ENCODE measurements at places on chromosomes 13 and 19. TPM values are rescaled to one million over a fixed set of nuclear protein-coding genes. Genes with fewer than 3 reads are reported as not detected.

- no peak for DNase-seq
Measured at GRCh38 chr13:48403151-48403631, 9.7 kb downstream of the LPAR6 start.

DNA sequence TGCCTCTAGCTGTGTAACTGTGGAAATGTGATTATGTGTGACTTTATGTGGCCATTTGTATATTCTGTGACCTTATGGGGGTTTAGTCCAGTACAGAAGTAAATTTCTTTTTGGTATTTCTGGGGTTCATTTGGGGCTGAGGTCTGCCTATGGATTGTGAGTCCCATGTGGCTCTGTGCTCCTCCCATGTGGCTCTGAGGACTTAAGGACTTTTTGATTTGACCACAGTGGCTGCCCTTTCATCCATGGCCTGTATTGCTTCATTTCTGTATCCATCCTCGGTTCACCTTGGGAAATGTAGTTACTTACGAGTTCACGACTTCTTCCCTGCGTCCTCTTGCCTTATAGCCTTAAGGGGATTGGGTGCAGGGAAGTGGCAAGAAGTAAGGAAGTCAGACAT, 1.0 kb downstream of the ZNF420 start:
- no peak for DNase-seq

DNA sequence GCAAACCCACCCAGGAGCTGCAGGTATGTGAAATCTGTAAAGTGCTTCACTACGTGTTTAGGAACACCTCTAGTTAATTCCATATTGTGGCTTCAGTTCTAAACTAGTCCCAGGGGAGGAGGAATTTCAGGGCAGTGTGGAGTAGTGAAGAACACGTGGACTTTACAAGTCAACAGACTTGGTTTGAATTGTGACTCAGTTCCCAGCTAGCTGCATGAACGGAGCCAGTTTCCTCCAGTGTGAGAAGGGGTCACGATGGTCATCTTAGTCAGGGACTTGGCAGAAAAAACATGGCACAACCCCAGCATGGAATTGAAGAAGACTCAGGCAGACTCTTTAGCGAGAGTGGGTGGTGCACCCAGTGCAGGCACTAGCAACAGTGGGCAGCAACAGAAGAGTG, 175.7 kb upstream of the UBL3 start:
- DNase-seq, result no peak

Gene GNA15
- total RNA-seq, result 4.5 TPM

GRCh38 chr13:29436291-29436690, 159.2 kb downstream of the SLC7A1 start:
- no peak for DNase-seq

GRCh38 chr13:45120967-45121831, 889 bp downstream of the GTF2F2 start:
- peak; percentile 18 for DNase-seq

GRCh38 chr19:4042064-4042730, 24.5 kb downstream of the ZBTB7A start:
- DNase-seq, result no peak

DNA sequence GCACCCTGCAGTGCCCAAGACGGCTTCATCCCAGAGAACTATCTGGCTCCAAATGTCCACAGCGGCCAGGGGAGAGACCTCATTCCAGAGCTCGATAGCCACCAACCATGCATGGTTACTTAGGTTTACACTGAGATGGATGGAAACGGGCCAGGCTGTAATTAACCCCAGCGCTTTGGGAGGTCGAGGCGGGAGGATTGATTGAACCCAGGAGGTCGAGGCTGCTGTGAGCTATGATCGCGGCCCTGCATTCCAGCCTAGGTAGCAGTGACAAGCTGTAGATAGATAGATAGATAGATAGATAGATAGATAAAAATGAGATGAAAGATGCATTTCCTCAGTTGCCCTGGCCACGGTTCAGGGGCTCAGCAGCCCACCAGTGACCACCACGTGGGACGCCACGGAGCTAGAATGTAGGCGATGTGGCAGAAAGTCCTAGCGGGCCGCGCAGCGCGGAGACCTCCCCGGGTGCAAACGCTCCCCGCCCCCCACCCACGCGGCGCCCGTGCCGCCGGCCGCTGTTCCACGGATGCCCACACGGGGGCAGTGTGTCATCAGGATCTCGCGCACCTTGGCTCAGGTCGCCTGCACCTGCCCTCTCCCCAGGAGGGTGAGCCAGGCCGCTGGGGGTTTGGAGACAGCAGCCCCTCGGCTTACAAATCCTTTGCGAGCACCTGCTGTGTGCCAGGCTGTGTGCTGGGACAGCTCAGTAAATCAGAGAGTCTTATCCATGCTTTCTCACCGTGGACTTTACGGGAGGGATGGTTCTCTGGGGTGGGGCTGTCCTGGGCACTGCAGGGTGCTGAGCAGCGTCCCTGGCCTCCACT, 13.5 kb upstream of the TLE5 start:
- peak; percentile 85 for DNase-seq

GRCh38 chr13:112446867-112447266, 70.7 kb downstream of the SPACA7 start:
- DNase-seq, result no peak

Gene DMKN
- 6.4 TPM for total RNA-seq

GRCh38 chr19:33927789-33928457, 131.3 kb downstream of the KCTD15 start:
- DNase-seq, result no peak

GRCh38 chr13:113747291-113747833, 11.7 kb upstream of the TMEM255B start:
- DNase-seq, result no peak

DNA sequence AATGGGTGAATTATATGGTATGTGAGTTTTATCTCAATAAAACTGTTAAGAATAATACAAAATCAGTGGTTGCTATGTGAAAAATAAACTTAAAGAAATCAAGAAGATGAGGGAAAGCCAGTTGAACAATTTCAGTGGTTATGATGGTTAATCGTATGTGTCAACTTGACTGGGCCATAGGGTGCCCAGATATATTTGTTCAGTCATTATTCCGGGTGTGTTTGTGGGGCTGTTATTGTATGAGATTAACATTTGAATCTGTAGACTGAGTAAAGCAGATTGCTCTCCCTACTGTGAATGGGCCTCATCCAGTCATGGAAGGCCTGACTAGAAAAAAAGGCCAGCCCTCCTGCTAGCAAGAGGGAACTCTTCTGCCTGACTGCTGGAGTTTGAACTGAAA, 109.3 kb downstream of the LMO7 start:
- no peak for DNase-seq

Gene VSIG10L
- 0.29 TPM for total RNA-seq

- peak; percentile 83 for DNase-seq
Measured at GRCh38 chr19:49689133-49690078, at the start of gene ADM5. Gene ADM5, plus strand, starts transcription at chr19:49689594. Its CDS starts 244 bp downstream, at chr19:49689838.

Gene GAPDHS
- total RNA-seq, result not detected

- DNase-seq, result no peak
Measured at GRCh38 chr13:25973085-25973484, 78.7 kb downstream of the SHISA2 start.

Gene KLK3
- not detected for total RNA-seq

DNA sequence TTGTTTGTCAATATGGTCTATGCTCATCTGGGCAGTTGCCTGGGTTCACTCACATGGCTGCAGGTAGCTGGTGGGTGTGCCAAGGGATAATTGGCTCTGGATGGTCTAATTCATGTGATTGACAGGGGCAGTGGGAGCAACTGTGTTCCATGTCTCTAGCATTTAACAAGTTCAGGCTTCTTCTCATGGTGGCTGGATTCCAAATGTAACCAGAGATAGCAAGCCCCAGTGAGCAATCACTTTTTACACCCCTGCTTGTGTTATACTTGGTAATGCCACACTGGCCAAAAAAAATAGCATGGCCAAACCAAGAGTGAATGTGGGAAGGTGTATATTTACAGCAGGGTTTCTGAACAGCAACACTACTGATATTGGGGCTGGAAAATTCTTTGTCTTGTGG, 89.6 kb upstream of the TNFSF11 start:
- DNase-seq, result no peak

DNA sequence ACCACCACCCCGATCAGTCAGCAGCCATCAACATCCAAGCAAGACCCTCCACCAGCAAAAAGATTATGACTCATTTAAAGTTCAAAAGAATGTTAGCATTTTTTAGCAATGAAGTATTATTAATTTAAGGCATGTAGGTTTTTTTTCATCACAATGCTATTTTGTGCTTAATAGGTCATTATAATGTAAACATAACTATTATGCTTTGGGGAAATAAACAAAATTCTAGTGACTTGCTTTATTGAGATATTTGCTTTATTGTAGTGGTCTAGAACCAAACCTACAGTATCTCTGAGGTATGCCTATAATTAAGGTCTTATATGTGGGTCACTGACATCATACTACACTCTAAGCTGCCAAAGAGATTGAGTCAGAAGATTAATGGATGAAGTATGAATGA, 20.0 kb downstream of the KLF12 start:
- no peak for DNase-seq

Gene MED25
- 34.8 TPM for total RNA-seq

GRCh38 chr19:21434967-21435544, 38.1 kb downstream of the ZNF493 start:
- no peak for DNase-seq

Gene ZNF235
- total RNA-seq, result 14.9 TPM

- no peak for DNase-seq
Measured at GRCh38 chr19:13228561-13228960, 78.3 kb downstream of the IER2 start.

- no peak for DNase-seq
Measured at GRCh38 chr13:108877300-108877699, 247.9 kb downstream of the MYO16 start.

Gene TUBA3C
- total RNA-seq, result not detected

DNA sequence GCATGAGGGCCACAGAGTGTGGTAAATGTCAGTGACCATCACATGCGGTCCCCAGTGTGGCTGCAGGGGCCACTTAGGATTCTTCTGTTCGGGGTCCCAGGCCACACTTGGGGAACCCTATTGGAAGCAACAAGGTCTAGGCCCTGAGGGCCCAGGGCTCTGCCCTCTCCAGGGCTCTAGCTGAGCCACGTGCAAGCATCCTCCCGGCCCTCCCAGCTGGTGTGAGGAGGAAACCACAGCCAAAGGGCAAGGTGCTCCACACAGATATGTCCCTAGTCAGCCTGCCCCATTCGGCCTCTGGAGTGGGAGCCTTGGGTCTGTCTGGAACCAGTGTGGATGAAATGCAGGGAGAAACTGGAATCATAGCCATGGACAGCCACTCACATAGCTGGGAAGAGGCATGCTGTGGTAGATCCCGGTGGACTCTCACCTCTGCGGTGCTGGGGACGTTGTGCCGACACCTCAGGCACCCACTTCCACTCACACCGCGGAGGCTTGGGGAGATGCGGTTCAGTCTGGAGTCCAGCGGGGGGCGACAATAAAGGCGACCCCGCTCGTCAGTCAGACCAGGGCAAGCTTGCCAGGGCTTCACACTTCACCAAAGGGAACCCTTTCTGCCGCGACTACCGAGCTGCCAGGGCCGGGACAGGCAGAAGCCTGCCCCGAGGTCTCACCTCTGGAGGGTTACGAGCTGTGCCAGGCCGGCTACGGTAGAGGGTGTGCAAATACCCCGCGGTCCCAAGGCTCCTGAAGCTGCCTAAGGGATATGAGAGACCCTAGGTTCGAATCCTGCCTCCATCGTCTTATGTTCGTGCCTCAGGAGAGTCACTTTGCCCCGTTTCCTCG, 4.3 kb upstream of the ZNF497 start:
- peak; percentile 2 for DNase-seq

- DNase-seq, result no peak
Measured at GRCh38 chr13:36428086-36428485, 4.2 kb upstream of the CCNA1 start.

Gene ADM5
- total RNA-seq, result 1.1 TPM

- no peak for DNase-seq
Measured at GRCh38 chr19:19537075-19538048, 703 bp upstream of the CILP2 start.

- no peak for DNase-seq
Measured at GRCh38 chr19:47151627-47152026, 21.0 kb downstream of the SAE1 start.

Measured in stomach (tissue), 19 donors.